Neural progenitor cell (in vitro differentiated cells): ENCODE measurements at places on chromosomes 11 and 22. TPM values are rescaled to one million over a fixed set of nuclear protein-coding genes. Genes with fewer than 3 reads are reported as not detected.
A peak's percentile ranks its signal among the peaks of the same experiment; 100 is the strongest.

DNA sequence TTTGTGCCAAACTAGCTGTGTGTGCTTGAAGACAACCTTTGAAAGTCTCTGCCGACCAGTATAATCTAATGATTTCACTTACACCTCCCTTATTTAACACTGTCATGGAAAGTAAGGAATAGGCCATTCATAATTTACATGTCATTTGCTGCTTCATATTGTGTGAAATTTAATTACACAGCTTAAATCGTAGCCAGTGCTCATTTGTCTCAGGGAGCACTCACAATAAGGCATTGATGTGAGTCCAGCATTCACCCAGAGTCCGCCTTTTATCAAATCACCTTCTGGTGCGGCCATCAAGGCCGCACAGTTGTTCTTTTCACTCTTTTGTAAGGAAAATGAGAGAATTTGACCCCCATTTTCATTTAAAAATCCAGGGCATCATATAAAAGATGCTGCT lies 46.9 kb downstream of the PAX6 start:
- no peaks in the 10 kb centered on the region for H3K27me3 ChIP-seq
- peak; percentile 52 for DNase-seq
- no peaks in the 10 kb centered on the region for H3K36me3 ChIP-seq
- H3K27ac ChIP-seq = peak overlapping the region; percentile 87
- peak overlapping the region; percentile 24 for H3K4me3 ChIP-seq

The KLHDC7B gene
- not detected in 2 replicates for total RNA-seq

DNA sequence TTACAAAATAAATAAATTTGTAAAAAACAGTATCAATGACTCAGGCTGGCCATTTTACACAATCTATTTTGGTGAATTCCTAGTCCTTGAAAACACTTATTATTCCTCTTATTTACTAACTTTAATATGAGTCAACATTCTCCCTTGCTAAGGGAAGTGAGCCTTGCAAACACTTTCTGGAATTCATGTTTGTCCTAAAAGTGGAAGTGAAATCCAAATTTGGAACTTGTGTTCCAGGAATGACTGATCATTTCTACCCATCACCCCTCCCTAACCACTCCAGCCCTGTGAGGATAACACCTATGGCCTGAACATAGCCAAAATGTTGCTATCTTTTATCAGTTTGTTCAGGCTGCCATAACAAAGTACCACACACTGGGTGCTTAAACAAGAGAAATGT lies 83.1 kb downstream of the OR5AK2 start:
- no peaks in the 10 kb centered on the region for H3K4me1 ChIP-seq
- no peaks in the 10 kb centered on the region for H3K36me3 ChIP-seq
- no peaks in the 10 kb centered on the region for H3K27me3 ChIP-seq
- H3K4me3 ChIP-seq = no peak overlapping the region
- DNase-seq = no peak
- H3K27ac ChIP-seq = no peak overlapping the region

GRCh38 chr11:72369743-72370142 lies 64.6 kb downstream of the CLPB start:
- H3K4me3 ChIP-seq = no peak overlapping the region
- no peaks in the 10 kb centered on the region for H3K36me3 ChIP-seq
- H3K27me3 ChIP-seq = no peaks in the 10 kb centered on the region
- H3K27ac ChIP-seq = no peak overlapping the region
- H3K4me1 ChIP-seq = no peaks in the 10 kb centered on the region

The FIBIN gene
- total RNA-seq = 0.09 TPM in 1 of 2 replicates, not detected in the other

DNA sequence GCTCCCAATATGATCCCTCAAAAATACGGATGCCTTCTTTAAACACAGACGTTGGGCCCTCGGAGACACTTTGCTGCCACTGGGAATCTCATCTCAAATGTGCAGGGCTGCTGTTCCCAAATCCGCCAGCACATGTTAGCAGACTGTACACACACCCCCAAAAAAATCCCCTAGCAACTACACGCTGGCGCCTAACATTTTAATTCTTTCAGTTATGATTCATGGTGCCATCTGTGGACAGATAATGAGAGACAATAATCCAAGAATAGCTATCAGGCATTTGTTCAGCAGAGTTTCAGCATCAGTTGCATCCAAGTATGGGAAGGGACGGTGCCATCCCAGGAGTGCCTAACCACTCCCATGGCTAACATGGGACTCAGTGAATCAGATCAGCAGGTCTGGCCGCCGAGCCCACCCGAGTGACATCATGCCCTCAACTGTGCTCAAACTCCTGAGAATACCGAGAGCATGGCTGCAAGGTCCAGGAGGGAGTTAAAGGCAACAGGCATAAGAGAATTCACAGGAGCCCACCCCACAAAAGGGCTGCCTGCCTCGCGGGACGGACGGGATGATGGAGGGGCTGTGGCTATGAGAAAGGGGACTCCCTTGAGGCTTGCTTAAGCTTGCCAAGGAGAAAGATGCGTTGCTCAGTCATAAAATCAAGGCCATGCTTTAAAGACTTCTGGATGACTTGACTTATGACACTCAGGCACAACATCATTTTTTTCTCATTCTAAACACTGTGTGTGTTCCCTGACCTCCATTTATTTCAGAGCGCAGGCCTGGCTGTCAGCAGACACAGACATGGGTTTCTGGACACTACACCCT lies 337.0 kb downstream of the SHANK2 start:
- no peaks in the 10 kb centered on the region for H3K36me3 ChIP-seq
- H3K4me1 ChIP-seq = peaks cover 34% of the 10 kb centered on the region
- no peak overlapping the region for H3K4me3 ChIP-seq
- DNase-seq = no peak

DNA sequence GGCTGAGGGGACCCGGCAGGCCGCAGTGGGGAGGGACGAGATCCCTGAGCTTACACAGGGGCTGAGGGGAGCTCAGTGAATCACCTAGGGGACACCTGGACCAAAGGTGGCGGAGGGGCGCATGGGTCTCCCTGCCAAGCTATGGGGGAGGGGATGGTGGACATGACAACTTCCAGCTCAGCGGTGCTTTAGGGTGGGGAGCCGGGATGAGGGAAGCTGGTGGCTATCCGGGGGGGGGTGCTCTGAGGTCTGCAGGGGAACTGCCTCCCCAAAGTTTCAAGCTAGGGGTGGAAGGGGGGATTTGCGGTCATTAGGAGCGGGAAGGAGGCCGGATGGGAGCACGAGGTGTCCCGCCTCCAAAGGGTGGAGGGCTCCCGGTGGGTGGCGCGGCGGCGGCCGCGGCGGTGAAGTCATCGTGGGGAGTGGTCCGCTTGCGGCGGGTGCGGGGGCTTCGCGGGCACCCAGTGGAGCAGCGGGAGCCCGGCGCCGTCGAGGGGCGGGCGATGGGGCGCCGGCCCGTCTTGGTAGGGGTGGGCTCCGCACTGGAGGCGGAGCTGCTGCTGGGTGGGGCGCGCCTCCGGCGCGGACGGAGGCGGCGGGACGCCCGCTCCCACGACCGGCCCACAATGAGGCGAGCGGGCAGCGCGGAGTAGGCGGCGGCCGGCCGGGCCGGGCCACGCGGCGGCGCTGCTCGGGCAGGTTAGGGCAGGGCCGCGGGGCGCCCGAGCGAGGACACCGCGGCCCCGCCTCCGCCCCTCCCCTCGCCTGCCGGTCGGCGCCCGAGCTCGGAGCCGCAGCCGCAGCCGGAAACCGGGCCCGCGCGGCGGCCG lies at the start of gene MICALL1:
Gene MICALL1, plus strand, starts transcription at position 764 of the 830 bp plus-strand sequence. CDS start 126 bp downstream, outside the sequence.
- no peak within 1 kb of the TSS for H3K27ac ChIP-seq
- H3K4me1 ChIP-seq = peaks cover 24% of the 10 kb centered on the region
